ENCODE measurements at places on chromosomes 13 and 19.

DNA sequence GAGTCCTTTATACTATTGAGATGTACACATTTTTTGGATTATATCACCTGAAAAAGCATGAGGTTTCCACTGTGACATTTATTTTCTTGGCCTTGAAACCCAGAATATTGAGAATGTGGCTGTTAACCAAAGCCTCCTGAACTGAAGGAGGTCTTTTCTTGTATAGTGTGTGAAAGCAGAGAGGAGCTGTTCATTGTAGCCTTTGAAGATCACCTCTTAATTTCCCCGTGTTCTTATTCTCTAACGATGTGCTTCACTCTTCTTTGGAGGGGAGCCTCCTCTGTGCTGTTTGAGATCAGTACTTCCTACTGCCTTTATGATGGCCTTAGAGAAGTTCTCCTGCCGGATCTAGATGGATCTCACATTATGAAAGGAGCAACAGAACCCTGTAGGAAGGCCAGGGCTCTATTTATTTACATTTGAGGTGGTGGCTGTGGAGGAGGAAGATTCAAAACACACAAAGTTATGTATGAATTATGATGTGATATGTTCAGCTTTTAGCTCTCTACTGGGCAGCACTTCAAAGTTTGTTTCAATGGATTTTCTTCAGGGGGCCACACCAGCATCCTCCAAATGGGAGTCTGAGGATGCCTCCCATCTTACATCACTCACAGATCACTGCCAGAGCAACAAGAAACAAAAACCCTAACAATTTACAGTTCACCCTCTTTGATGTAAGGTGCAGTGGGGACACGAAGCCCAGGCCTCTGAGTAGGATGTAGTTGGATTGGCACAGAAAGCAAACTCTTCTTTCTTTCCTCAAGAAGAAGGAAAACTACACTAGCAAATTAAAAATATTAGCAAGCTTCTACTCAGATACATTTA, 322.3 kb downstream of the DLEU7 start:
- no peak for DNase-seq

GRCh38 chr19:920051-920864, 3.1 kb downstream of the KISS1R start:
- peak; percentile 87 for DNase-seq

DNA sequence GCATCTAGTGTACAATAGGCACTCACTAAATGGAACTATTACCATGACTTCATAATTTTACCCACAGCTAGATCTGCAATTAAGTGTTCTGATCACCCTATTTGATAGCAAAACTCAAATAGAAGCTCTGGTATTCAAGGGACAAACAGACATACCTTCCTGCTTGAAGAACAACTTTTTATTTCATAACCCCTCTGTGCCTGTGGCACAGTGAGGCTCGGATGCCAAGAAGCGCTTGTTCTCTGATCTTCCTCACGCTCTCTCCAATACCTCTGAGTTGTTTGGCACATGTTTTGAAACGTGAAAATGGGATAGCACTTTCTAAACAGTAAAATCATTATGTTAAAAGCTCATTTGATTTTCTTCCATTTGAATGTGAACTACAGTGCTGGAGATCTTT, 232.0 kb downstream of the KLF5 start:
- no peak for DNase-seq

DNA sequence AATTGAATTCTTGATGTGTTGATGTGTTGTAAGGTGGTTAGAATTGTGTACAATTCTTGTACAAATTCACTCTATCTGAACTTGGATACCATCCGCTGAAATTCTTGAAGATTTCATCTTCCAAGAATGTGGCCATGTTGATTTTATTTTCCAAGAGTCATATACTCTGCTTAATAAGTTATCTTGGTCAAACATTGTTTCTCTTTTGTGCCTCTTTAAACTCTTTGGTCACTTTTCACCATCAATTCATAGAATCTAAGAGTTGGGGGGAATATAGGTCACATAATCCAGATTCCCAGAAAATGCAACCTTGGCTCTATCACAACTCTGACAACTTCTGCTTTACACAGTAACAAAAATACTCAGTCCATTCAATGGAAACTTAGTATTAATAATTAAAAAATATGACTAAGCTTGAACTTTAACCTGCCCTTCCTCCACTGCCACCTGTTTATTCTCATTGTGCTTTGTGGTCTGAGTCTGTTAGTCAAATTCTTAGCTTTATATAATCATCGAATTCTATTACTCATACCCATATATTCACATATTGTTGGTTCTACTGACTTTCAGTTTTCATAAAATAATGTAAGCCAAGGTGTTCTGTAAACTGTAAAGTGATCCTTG, 373.2 kb downstream of the LMO7 start:
- DNase-seq = no peak

- DNase-seq = no peak
Observed at GRCh38 chr13:28474491-28475134, 20.3 kb downstream of the FLT1 start.

DNA sequence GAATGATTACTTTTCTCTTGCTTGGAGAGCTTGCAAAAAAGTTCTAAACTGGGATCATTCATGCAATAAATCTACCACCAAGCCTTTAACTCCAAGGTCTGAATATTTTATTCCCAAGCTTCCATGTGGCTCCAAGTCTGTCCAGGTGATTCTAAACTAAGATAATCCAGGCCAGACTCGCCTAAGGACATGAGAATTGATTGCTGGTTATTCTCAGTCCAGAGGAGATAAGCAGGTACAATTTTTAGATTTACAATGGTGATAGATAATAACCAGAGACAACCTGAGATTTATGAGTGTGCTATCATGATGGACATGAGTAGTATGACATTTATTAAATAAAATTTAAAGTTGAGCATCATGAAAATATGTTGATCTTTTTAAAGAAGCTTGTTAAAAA, 156.5 kb upstream of the SPRY2 start:
- DNase-seq = no peak

DNA sequence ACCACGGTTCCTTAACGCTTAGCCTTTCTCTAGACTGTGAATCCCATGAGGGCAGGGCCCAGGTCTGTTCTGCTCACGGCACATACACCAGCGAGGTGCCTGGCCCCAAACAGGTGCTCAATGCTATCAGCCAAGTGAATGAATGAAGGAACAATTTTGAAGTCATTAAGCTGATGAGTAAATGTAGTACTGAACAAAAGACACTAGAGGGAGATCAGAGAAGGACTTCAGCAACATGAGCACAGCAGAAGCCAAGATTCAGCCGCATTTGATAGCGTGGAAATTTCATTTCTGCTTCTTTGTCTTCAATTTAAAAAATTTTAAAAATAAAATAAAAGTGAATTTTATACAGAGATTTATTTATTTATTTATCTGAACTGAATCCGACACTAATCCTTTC, 20.1 kb upstream of the MYO16 start:
- DNase-seq = no peak

- peak; percentile 60 for DNase-seq
Observed at GRCh38 chr13:96089749-96090239, at the start of gene HS6ST3. Gene HS6ST3 (plus strand): TSS chr13:96090107.

GRCh38 chr19:12939975-12940423, 1.6 kb downstream of the CALR start:
- DNase-seq = no peak

- no peak for DNase-seq
Observed at GRCh38 chr19:17807731-17808316, 12.9 kb downstream of the B3GNT3 start.

DNA sequence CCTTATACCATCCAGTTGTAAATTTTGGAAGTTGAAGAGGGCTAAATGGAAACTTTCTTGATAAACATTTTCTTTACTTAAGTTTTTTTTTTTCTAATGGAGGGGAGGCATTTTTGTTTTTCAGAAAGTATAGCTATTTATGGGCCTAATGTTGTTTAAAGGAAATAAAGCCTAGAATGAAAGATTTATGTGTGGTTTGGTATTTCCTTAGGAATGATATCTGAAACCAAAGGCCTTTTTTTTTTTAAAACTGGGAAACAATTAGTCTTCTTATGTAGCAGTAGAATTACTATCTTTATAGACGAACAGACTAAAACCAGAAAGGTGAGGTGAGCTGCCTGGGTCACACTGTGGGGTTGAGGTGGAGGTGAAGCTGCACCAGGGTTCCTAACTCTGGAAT, 80.1 kb downstream of the ESD start:
- DNase-seq = no peak

DNA sequence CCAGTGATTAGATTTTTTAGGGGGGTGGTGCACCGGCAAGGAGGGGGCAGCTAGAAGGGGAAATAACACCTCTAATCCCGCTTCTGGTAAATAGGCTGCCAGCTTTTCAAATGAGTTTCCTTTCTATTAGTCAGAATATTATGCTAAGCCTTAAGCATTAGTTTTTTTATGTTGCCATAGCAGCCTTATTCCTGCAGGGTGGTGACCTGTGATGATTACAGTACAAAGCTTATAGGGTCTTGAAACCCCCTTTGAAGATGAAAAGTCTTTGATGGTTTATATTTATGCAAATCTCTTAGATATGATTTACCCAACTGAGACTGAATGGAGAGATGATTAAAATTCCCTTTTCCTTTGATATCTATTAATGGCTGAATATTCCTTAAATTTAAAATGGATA, 109.8 kb downstream of the ZIC5 start:
- DNase-seq = no peak

DNA sequence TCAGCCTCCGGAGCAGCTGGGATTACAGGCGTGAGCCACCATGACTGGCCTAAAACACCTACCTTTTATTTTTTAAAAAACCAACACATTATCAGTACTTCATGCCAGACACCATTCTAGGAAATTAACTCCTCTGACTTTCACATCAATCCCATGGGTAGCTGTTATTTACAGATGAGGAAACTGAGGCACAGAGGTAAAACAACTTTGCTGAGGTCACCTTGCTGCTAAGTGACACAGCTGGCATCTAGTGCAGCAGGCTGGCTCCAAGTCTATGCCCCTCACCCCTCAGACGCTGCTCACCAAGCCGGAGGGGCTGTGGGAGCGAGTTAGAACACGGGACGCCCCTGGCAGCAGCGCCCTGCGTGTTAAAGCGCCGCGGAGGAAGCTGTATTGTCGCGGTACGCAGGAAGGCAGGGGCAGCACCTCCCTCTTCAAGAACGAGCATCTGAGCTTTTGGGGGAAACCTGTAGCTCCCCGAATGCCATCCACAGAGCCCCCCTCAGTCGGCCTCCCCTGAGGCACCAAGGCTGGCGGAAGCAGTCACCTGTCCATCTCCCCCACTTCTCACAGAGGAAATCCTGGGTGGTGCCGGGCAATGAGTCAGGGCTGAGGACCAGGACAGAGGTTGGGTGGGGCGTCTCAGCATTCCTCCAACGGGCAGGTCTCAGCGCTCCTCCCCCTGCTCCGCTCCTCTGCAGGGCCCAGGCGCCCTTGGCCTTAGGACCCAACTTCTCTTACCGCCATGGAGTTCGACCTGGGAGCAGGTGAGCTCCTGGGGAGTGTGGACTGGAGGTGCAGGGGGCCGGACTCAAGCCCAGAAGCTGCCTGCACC, at the start of gene C19orf33:
Gene C19orf33, plus strand, starts transcription at position 735 of the 835 bp plus-strand sequence. Its CDS starts 11 bp downstream, at position 746.
- DNase-seq = no peak

- DNase-seq = no peak
Observed at GRCh38 chr19:34128558-34129250, 43.6 kb upstream of the LSM14A start.

- no peak for DNase-seq
Observed at GRCh38 chr19:44176590-44176989, 11.7 kb downstream of the ZNF226 start.

GRCh38 chr19:49486710-49487276, 615 bp upstream of the RPL13A start:
- no peak for DNase-seq

DNA sequence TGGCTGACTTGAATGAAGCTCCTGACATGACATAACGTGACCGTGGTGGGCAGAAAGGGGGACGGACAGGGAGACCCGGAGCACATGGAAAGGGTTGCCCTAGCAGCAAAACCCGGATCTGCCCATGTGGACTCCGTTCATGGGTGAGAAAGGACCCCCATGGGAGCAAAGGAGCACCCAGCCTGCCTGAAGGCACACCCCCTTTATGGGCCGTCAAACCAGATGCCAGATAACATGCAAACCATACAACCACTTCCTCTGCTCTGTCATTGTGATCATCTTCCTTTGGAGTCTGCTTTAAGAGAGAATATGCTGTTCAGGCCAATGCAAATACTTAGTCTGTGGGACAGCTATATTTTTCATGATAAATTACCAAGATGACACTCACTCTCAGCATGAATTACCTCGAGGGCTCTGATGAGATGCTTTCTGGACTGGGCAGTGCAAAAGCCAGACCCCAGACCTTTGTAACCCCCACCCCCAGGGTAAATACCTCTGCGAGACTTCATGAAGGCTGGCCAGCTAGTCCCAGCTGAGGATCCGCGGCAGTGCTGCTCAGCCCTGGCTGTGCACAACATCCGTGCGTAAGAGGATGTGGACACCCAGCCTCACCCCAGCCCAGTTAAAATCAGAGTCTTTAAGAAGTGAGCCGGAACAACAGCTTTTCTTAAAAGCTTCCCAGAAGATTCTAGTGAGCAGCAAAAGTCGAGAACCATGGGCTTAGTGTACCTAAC, 126.6 kb downstream of the USP12 start:
- no peak for DNase-seq
